ENCODE measurements at places on chromosomes 4 and X.

DNA sequence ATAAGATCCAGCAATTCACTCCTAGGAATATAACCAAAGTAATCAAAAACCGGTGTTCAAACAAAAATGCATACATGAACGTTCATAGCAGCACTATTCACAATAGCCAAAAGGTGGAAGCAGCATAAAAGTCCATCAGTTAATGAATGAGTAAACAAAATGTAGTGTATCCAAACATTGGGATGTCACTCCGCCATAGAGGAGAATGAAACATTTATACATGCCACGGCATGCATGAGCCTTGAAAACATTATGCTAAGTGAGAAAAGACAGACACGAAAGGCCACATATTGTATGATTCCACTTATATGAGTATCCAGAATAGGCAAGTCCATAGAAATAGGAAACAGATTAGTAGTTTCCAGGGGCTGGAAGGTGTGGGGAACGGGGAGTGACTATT lies 11.0 kb upstream of the PDLIM3 start:
- no peak for DNase-seq

DNA sequence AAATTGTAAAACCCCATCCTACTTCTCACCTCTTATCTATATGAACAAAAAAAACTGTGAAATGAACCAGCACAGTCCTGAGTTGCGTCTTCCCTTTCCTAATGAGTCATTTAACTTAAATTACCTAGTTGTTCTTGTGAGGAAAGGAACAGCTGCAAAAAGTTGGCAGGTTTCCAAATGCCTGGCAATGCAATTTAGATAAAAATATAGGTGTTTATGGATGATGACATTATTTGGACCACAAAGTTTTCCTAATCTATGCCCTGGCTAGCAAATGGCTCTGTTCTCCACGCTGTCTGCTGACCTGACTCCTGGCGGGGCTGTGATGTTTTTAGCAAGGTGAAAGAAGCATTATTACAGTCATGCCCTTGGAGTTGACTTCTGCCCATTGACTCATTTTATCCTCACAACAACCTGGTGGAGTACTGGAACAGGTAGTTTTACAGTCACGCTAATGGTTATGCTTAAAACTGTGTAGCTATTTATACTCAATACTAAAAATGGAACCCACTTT lies 29.8 kb upstream of the RELL1 start:
- no peak for DNase-seq

DNA sequence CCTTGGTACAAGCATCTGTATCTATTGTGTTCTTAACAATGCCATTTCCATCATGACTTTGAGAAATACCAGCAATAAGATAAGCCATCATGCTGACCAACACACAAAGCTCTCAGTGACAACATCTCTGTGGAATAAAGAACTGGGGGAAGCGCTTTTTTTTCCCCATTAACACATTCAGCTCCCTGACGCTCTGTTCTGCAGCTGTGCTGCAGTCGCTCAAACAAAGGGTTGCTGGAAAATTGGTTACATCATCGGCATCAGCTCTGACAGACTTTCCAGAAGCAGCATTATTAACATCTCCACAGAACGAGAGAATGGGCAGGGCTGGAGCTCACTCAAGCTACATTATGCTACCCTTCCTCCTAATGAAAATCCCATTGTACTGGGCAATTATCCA lies 39.9 kb downstream of the DCX start:
- no peak for DNase-seq

DNA sequence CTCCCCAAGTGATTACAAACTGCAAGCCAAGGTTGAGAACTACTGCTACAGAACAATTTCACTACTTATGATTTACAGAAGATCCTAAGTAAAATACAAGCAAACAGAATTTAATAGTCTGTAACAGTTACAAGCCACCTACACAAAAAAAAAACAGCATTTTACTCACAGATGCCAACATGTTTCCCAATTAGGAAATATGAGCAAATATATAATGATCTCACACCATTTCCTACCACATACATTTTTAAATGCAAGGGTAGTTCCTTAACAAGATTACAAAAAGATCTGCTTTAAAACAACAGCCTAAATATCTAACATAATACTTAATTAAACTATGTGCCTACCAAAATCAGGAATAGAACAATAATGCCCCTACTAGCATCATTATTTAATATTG lies 63.4 kb downstream of the EFHC2 start:
- DNase-seq: no peak

DNA sequence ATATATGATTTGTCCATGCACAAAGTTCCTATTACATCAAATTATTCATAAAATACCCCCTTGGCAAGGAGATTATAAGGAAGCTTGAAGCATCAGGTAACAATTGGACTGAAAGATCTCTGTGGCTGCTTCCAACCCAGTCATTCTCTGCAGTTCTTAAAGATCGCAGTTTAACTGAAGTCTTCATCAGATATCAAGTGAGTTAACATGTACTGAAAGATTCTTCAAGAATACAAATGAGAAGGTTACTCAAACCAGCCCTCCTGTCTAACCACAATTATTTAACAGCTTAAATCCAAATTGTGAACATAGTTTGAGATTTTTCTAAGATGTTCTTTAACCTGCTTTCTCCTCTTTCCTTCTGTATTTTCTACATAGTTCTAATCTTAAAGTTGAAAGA lies 56.1 kb downstream of the SLC10A7 start:
- no peak for DNase-seq
